Glomerular endothelial cell (primary cell): ENCODE measurements at places on chromosomes 5 and 9. TPM values are rescaled to one million over a fixed set of nuclear protein-coding genes. Genes with fewer than 3 reads are reported as not detected.

- DNase-seq: no peak
These were observed 10.8 kb upstream of the BICD2 start for GRCh38 chr9:92775466-92775865.

GRCh38 chr5:174723315-174723978, 935 bp upstream of the MSX2 start:
- DNase-seq: no peak

The PCDHA3 gene
- 0.05 and 0.35 TPM in 2 replicates for total RNA-seq

The PCDHA8 gene
- 0.18 TPM in 1 of 2 replicates, not detected in the other for total RNA-seq

- DNase-seq: no peak
These were observed 15.1 kb downstream of the RXRA start for GRCh38 chr9:134341306-134341705.

DNA sequence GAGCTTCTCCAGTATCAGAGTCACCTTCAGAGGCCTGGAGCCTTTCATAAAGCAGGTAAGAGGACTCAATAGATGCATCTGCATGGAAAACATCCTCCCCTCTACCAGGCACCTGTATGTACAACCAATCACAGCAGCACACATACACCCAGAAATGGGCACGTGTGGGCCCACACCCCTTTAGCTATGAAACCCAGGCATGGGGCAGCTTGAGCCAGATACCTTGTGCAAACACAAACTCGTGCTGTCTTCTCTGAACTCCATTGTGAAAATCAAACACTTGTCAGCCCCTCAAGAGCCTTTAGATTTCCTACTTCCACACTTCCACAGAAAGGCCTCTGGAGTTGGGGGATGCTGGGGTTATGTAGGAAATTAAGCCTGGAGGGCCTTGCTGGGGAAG, 1.1 kb upstream of the CSF2 start:
- DNase-seq: no peak

The PLEKHG4B gene
- total RNA-seq: 0.06 and 0.48 TPM in 2 replicates
